ENCODE measurements at places on chromosomes 1 and 21. TPM values are rescaled to one million over a fixed set of nuclear protein-coding genes. Genes with fewer than 3 reads are reported as not detected.

Gene CHIA
- not detected for total RNA-seq

GRCh38 chr1:229349463-229350385, 6.9 kb upstream of the CCSAP start:
- no peak overlapping the region for H3K27ac ChIP-seq
- H3K27me3 ChIP-seq: peaks cover 7% of the 10 kb centered on the region
- no peak overlapping the region for H3K4me3 ChIP-seq
- H3K4me1 ChIP-seq: no peaks in the 10 kb centered on the region
- DNase-seq: no peak

- H3K27me3 ChIP-seq: no peaks in the 10 kb centered on the region
- peak overlapping the region; percentile 98 for H3K4me3 ChIP-seq
- H3K27ac ChIP-seq: peak overlapping the region; percentile 88
- DNase-seq: peak; percentile 52
- peaks cover 66% of the 10 kb centered on the region for H3K36me3 ChIP-seq
Observed at GRCh38 chr1:155261493-155261851, 688 bp downstream of the SCAMP3 start.

DNA sequence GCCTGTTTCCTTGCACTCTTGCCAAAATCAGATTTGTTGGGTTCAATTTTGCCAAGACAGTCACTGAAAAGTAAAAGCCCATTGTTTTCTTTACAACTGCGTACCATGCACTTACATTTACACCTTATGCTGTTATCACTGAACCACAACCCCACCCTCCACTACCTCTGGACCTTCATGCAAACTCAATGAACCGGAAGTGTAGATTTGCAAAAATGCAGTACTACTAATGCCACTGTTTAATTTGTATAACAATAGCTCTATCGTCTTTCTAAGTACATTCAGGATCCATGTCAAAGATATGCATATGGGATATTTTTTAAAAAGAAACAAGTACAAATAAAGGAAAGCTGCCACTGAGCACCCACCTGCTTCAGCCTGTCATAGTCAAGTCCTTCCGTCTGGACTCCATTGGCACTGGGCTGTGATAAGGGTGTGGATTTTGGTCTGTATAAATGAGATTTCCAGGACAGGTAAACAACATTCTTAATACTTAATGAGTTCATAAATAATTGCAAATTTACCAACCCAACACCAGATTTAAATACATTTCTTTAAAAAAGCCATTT, 72.9 kb upstream of the LBR start:
- H3K4me1 ChIP-seq: peaks cover 4% of the 10 kb centered on the region
- no peak for DNase-seq
- H3K36me3 ChIP-seq: no peaks in the 10 kb centered on the region
